GM19239 (cell line): ENCODE measurements at places on chromosomes 16 and 17.
A peak's percentile ranks its signal among the peaks of the same experiment; 100 is the strongest.

- DNase-seq: no peak
These were observed 374.0 kb downstream of the KIF2B start for GRCh38 chr17:54196751-54197150.

- DNase-seq: no peak
These were observed 34.8 kb downstream of the ZNF287 start for GRCh38 chr17:16534236-16534635.

- DNase-seq: peak; percentile 70
These were observed 18.5 kb upstream of the NTN1 start for GRCh38 chr17:9002606-9003354.

DNA sequence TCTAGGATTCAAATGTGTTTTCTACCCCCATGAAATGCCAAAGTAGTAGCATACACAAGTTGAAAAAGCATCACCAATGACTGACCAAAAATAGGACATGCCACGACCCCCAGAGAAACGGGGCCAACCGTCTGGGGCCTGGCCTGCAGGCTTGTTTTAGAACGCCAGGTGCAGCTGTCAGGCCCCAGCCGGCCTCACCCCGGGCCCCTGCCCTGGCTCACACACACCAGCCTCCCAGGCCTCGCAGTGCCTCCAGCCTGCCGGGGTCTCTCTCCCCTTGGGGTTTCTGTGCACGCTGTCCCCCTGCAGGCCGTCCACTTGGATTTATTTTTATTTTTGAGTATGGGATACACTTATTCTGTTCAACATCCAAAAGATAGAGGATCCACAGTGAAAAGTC, 7.9 kb downstream of the KATNB1 start:
- DNase-seq: no peak

GRCh38 chr16:74999609-75000480, 1.0 kb downstream of the ZNRF1 start:
- peak; percentile 33 for DNase-seq
